ENCODE measurements at places on chromosomes 2 and 18. TPM values are rescaled to one million over a fixed set of nuclear protein-coding genes. Genes with fewer than 3 reads are reported as not detected.
A peak's percentile ranks its signal among the peaks of the same experiment; 100 is the strongest.

DNA sequence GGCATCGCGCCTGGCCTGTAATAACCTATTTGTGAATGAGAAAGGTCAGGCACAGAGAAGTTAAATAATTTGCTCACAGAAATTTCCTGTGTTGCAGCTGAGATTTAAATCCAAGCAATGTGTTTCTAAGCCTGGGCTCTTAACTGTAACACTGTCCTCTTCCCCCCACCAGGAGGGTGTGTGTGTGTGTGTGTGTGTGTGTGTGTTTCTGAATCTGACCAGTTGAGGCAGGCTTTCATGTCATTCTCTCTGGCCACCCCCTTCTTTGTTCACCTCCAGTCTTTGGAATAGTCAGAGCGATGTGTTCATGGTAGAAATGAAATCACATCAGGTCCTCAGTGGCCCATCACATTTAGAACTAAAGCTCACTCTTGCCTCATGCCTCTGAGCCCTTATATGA, 81.2 kb downstream of the NEDD4L start:
- no peak for DNase-seq

DNA sequence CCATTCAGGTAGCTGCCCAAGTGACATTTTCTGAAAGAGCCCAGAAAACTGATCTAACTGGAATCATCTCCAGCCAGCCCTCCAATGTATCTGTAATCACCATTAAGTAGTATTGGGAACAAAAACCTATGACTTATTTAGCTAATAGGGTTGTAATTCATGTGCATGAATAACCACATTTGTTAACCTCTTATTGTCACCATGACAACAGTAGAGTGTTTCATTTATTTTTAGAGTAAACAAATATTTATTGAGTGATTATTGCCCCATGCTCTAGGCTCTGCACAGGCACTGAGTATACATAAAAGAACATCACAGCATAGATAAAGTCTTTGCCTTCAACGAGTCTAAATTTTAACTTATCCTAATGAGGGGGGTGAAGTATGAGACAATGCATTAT, 265.4 kb upstream of the UBE2E3 start:
- no peak for DNase-seq

GRCh38 chr18:39051013-39051412, 1485.4 kb upstream of the CELF4 start:
- DNase-seq, result peak; percentile 18

- no peak for DNase-seq
Observed at GRCh38 chr2:42971947-42972736, 179.8 kb upstream of the HAAO start.

DNA sequence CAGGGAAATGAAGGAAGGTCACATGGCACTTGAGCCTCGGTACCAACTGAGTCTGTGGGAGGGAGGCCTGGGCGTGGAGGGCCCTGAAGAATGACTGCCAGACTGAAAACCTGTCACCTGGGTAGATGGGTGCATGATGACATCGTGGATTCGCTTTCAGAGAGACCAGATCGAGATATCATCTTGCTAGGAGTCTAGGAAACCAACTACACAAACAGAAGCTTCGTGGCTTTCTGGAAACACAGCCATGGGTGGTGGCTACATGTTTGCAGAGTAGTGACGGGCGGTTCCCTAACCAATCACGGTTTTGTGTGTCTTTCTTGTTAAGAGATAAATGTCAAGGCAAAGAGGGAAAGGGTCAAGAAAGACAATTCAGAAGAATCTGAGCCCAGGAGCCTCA, 155.0 kb downstream of the EIPR1 start:
- DNase-seq, result no peak

- DNase-seq, result no peak
Observed at GRCh38 chr2:24745825-24746224, 47.4 kb downstream of the PTRHD1 start.

DNA sequence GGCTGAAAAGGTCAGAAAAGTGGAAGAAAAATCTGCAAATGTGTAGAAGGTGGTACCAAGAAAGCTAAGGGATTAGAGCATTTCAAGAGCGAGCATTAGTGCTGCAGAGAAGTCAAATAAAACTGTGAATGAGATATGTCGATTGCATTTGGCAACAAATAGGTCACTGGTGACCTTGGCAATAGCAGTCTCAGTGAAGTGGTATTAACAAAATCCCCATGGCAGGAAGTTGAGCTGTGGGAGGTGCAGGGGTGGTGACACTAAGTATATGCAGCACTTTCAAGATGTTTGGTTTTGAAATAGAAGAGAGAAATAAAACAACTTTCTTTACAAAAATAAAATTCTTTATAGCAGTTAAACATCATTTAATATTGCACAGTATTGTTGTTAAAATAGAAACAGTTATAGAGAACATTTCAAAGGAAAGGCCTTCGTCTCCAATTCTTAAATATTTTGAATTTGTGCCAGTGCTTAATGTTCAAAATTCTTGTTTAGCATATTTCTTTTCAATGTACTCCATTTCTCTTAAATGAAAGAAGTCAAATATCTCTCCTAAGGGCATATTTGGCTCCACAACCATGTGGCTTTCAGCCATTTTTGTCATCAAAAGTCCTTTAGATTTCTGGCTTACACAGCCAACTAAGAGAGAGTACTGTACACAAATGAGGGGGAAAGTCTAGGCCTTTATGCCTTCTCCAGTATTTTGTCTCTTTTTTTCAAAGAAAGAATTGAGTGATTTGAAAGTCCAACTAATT, 443.0 kb upstream of the MMADHC start:
- no peak for DNase-seq

DNA sequence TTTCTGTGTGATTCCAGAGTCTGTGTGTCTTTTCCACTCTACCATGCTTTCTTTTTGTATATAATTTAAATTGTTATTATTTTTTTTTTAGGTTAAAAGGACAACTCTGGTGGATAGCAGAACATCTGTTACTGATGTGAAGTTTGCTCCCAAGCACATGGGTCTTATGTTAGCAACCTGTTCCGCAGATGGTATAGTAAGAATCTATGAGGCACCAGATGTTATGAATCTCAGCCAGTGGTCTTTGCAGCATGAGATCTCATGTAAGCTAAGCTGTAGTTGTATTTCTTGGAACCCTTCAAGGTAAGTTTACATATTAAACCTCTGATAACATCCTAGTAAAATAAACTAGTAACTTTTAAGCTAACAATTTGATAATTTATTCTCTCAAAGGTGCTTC, 15.3 kb downstream of the SEH1L start:
- no peak for DNase-seq

DNA sequence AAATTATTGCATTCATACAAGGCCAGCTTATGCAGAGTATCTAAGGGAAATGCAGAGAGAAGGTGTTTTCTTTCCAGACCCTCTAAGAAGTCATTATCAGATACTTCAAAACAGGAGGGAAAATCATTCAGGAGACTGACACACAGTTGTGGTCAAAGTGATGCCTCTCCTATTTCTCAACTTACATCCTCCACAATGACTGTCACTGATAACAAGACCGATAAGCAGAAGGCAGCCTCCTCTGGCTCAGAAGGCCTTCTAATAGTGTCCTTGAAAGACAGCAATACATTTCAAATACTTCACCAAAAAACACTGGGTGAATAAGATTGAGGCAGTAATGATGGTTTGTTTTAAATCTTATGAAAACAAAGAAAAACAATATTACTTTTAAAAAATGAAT, 199.7 kb downstream of the PIEZO2 start:
- DNase-seq, result no peak

GRCh38 chr2:95700519-95700918, 108.7 kb downstream of the TRIM43 start:
- DNase-seq, result no peak

- no peak for DNase-seq
Observed at GRCh38 chr2:234403074-234403473, 93.8 kb downstream of the ARL4C start.

GRCh38 chr2:217275091-217275490, 415.2 kb upstream of the TNP1 start:
- DNase-seq, result no peak

DNA sequence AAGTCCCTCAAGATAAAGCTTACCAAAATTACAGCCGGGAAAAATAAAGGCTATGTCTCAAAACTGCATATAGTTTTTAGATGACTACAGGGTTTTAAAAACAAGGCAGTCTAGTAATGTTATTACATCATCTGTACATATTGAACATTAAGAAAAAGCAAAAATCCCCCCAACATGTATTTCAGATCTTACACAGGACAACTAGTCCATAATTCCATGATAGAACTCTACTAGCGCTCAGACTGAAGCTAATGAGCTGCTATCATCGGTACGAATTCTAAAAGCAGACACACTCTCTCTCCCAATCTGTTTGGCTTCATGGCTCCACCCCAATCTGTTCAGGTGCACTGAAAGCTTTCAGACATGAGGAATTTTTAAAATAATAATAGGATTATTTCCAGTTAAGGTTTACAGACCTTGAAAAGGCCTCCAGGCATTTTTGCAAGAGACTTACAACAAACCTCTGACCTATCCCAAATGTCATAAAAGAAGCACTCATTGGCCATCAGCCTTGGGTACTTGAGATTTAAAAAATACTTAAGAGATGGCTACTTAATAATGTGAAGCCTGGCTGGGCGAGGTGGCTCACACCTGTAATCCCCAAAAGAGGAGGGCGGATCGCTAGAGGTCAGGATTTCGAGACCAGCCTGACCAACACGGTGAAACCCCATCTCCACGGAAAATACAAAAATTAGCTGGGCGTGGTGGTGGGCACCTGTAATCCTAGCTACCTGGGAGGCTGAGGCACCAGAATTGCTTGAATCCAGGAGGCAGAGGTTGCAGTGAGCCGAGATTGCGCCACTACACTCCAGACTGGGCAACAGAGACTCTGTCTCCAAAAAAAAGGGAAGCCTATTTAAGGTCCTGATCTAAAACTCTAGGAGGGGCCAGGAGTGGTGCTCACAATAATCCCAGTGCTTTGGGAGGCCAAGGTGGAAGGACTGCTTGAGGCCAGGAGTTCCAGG, 2.0 kb downstream of the NPC1 start:
- no peak for DNase-seq

GRCh38 chr2:187091664-187092063, 242.7 kb upstream of the ZSWIM2 start:
- no peak for DNase-seq

- DNase-seq, result no peak
Observed at GRCh38 chr2:24508878-24509277, 17.8 kb downstream of the NCOA1 start.

- DNase-seq, result peak; percentile 14
Observed at GRCh38 chr2:182866461-182867406, at the start of gene FRZB. Gene FRZB, minus strand, starts transcription at chr2:182866637. Its CDS starts 85 bp downstream, at chr2:182866552.

GRCh38 chr2:222830164-222830563, 30.7 kb upstream of the ACSL3 start:
- DNase-seq, result no peak

- no peak for DNase-seq
Observed at GRCh38 chr2:105880637-105881036, 135.9 kb downstream of the NCK2 start.

GRCh38 chr2:48272199-48272598, 257.8 kb upstream of the STON1 start:
- DNase-seq, result no peak

- no peak for DNase-seq
Observed at GRCh38 chr2:151792589-151792988, 35.6 kb downstream of the ARL5A start.

- no peak for DNase-seq
Observed at GRCh38 chr2:6748406-6749067, 117.2 kb downstream of the CMPK2 start.

GRCh38 chr2:169694894-169695260, 608 bp downstream of the PHOSPHO2 start:
- DNase-seq, result no peak

GRCh38 chr18:68925268-68925667, 127.4 kb downstream of the CCDC102B start:
- DNase-seq, result no peak

GRCh38 chr2:53437371-53437770, 330.2 kb upstream of the CHAC2 start:
- no peak for DNase-seq

- no peak for DNase-seq
Observed at GRCh38 chr18:48973731-48974130, 23.0 kb upstream of the SMAD7 start.

DNA sequence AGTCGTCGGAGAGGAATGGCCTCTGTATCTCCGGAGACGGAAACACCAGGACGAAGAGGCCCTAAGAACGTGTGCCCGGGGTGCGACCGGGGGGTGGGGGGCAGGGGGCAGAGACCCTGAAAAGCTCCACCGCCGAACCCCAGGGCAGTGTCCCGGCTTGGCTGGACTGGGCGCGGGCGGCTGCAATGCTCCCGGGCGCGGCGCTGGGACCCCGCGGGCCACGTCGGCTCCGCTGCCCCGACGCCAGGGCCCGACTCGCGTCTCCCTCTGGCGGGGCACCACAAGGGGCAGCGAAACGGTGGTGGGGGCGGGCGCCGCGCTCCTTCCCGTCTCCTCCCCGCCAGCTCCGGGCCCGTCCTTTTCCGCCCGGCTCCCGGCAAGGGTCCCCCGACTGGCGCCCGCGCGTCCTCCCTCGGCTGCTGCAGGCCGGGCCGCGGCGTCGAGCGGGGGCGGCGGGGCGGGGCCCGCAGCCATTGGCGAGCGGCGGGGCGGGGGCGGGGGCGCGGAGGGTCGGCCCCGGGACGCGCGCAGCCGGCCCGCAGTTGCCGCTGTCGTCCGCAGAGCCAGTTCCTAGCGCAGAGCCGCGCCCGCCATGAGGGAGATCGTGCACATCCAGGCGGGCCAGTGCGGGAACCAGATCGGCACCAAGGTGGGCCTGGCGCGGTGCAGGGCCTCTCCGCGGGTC, at the start of gene TUBB6:
TSS of gene TUBB6 (plus strand) at position 541 of the 685 bp plus-strand sequence. CDS start at position 593, 52 bp downstream.
- no peak for DNase-seq

Gene ALK
- not detected for total RNA-seq

Gene ASXL2
- total RNA-seq, result 16.8 TPM

Gene ABCG8
- not detected for total RNA-seq

Gene POTEI
- total RNA-seq, result not detected

Gene PCARE
- not detected for total RNA-seq

Gene NETO1
- total RNA-seq, result 7.1 TPM

Gene CFAP65
- not detected for total RNA-seq

Gene SCN9A
- total RNA-seq, result 7.2 TPM

Gene GALNT13
- 0.75 TPM for total RNA-seq

Gene CCT7
- total RNA-seq, result 277 TPM

Gene NT5DC4
- not detected for total RNA-seq

Gene GPR39
- total RNA-seq, result 13.8 TPM
